Uterus (tissue), 4 donors: ENCODE measurements at places on chromosomes 13 and 19.

DNA sequence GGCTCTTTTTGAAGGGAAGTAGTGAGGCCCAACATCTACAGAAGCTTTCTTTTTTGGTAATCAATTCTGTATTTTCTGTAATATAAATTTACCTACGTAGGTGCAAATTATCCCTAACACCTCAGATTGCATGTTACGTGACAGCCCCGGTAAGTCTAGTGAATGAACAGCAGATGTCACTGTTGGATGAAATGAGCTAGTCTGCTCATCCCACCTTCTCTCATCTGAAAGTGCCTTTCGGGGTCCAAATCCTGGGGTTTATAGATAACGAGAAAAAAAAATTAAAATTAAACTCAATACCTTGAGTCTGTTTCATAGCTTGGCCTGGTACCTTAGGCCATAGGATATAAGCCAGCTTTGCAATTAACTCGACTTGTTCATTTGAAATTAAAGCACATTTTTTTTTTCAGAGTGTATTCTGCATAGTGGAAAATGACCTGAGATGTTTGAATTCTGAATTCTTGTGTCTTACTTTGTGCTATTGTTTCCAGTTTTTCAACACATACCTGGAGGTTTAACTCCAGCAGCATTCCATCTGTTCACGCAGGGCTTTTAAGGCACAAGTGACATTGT lies 548.2 kb downstream of the GPC5 start:
- no peak for DNase-seq

GRCh38 chr19:2461751-2462634 lies 5.2 kb upstream of the LMNB2 start:
- no peak for DNase-seq

DNA sequence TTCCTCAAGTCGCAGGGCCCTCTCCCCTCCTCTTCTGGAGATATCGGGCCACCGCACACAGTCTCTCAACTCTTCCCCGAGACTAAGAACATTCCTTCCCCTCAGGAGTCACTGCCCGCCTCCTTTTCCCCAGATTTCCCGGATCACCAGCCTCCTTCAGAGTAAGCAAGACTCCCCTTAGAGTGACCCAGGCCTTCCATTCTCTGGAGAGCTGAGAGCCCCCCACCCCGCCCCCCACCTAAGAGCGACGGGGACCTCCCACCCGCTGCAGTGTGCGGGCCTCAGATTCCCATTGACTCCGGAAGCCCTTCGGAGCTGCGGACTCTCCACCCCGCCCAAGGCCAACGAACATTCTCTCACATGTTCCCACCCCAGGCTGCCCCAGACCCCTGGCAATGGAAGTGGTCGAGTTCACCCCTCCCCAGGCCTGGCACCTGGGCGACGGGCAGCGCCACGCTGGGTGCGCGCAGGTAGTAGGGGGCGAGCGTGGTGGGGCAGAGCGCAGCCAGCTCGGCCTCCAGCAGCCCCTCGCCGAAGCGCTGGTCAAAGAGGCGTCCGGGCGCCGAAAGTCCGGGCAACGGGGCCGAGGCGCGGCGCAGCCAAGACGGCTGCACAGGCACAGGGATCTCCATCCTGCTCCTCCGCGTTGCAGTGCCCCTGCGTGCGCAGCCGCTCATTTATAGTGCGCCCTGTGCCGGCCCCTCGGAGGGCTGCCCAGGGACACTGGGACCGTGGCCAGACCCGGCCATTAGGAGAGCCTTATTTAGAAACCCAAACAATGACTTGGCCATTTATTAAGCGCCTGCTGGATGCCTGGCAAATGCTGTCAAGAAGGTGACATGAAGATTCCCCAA lies at the start of gene HSPB6:
TSS of gene HSPB6 (minus strand) at position 653 of the 854 bp plus-strand sequence. CDS start at position 632, 21 bp downstream.
- DNase-seq, result peak; percentile 82

- DNase-seq, result no peak
Measured at GRCh38 chr13:97639236-97639635, 205.3 kb downstream of the RAP2A start.

DNA sequence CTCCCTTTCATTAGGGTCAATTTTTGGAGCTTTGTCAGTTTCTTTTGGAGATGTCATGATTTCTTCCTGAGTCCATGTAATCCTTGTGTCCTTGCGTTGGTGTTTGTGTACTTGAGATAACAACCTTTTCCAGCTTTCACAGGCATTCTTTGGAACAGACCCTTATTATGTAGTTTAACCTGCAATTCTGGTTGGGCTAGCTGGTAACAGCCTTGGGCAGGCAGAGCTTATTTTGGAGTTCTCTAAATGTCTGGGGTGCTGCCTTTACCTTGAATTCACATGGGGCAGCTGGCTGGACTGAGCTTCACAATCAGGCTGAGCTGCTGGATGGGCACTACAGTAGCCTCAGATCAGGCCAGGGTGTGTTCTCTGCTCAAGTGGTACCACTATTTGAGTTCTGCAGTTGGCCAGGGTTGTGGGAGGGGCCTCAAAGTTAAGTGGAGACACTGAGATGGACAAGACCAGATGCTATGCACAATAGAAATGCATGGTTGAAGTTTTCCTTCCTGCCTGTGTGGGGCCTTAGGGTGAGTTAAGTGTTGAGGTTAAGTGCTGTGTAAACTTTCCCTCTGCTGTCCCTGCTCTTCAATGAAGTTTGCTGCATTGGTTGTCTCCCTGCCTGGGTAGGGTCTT lies 277.3 kb downstream of the ATP8A2 start:
- no peak for DNase-seq

DNA sequence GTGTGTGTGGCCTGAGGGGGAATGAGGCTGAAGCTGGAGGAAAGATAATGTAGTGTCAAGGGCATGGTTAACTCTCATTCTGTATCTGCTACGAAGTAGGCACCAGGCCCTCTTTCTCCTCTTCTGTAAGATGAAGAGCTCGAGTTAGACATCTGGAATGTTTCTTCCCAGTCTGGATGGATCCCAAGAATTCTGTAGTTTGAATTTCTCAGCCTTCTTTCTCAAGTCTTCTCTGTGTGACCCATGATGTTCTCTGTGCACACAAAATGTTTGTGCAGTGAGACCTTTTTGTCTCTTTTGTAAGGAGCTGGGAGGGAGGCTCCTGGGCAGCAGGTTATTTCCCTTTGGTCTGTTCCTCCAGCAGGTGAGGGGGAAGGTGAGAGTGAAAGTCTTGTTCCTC lies 13.7 kb downstream of the FGF9 start:
- DNase-seq, result no peak

DNA sequence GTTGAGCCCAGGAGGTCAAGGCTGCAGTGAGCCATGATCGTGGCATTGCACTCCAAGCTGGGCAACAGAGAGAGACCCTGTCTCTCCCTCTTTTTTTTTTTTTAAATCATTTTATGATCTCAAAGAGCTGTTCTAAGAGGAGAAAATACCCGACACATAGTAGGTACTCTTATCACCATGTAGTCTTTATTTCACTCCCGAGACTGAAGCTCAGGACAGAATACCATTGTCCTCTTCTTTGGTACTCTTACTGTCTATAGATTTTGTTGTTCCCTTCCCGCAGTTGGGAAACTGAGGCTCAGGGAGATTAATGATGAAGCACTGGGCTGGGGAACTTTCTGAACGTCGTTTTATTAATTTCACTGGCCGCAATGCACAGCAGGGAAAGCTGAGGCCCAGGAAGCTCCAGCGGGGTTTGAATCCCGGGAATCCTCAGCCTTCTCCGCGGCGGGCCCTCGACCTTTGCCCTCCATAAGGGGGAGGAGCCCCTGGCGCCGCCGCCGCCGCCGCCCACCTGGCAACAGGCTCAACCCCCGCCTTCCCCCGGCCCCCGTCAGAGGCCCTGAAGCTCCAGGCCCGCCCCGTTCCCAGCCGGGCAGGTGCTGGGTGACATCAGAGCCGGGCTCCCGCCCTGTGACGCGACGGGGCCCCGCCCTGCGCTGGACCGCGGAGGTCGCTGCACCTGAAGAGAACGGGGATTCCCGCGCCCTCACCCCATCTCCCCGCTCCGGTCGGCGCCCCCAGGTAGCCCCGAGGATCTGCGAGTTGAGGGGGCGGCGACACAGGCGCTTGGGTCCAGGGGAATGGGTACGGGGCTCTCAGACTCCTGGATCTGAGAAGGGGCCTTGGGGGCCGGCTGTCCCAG lies 1.6 kb downstream of the MYH14 start:
- DNase-seq, result no peak

DNA sequence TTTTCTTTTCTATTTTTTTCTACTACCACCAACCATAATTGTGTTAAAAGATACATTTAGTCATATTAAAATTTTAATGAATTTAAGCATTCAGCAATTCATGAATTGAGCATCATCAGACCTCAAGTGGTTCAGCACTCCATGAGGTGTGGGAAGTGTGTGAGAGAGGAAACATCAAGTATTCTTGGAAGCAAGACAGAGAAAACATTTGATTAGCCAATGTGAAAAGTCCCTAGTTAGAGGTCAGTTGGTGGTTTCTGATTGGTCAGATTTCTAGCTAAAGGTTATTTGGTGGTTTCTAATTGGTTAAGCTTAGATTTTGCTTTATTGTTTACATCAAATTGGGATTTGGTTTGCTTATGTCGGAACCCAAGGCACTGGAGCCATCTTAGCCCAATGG lies 134.7 kb downstream of the KLF5 start:
- no peak for DNase-seq

DNA sequence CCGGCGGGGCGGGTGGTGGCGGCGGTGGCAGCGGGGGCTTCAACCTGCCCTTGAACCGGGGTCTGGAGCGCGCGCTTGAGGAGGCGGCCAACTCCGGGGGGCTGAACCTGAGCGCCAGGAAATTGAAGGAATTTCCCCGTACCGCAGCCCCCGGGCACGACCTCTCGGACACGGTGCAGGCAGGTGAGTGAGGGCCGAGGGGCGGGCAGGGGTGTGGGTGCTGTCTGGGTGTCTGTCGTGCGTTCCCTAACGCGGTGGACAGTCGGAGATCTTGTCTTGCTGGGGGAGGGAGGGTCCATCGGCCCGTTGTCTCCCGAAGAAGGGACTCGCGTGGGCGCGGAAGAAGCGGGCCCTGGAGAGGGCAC lies 533 bp downstream of the LRCH1 start:
- no peak for DNase-seq

GRCh38 chr13:49494645-49495044 lies 1.1 kb upstream of the PHF11 start:
- no peak for DNase-seq

DNA sequence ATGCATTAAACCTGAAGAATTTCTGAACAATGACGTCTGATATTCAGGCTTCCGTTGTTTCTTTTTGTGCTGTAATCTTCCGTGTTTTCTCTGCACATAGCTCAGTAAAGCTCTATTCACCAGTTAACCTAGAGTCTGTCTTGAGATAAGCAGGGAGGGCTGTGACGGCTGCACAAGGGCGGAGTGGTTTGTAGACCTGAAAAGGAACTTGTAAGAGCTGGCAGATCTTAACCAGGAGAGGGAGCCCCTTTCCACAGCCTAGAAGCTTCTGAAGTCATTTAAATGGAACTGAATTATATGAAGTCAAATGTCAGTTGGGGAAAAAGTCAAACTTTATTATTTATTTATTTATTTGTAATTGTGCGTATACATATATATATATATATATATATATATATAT lies 27.5 kb downstream of the DPRX start:
- DNase-seq, result no peak

DNA sequence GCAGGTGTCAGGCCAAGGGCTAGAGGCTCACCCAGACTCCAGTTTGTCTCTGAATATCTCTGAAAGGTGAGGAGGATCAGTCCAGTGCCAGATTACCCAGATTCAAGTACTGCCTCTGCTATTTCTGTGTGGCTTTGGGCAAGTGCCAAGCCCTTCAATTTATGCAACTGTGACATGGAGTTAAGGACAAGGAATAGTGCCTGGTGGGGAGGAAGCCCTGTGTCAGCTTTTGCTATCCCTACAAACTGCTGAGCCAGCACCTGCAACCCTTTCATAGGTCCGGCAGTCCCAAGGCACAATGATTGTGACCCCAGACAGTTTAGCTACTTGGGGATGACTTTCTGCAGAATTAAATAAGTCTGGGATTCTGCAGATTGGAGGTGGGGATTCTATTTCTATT lies 123.0 kb downstream of the KL start:
- DNase-seq, result peak; percentile 31

DNA sequence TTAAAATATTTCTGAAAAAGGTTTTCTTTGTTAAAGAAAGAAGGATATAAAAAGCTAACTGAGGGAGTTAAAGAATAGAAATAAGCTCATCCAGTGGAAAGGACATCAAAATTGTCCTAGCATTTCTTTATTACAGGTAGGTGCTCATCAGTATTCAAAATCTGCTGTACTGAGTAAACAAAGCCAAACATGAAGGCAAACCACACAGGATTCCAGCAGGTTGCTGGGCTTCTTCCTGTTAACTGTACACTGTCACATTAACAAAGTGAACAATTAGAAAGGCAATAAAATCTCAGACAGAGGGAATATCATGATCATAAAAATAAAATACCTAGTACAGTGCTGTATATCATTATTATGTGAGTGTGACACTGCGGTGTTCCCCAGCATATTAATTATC lies 1541.0 kb downstream of the SLITRK5 start:
- DNase-seq, result no peak

GRCh38 chr19:33430674-33431277 lies 57.3 kb downstream of the CEBPG start:
- no peak for DNase-seq
